ENCODE measurements at places on chromosomes 5 and 9.
A peak's percentile ranks its signal among the peaks of the same experiment; 100 is the strongest.

DNA sequence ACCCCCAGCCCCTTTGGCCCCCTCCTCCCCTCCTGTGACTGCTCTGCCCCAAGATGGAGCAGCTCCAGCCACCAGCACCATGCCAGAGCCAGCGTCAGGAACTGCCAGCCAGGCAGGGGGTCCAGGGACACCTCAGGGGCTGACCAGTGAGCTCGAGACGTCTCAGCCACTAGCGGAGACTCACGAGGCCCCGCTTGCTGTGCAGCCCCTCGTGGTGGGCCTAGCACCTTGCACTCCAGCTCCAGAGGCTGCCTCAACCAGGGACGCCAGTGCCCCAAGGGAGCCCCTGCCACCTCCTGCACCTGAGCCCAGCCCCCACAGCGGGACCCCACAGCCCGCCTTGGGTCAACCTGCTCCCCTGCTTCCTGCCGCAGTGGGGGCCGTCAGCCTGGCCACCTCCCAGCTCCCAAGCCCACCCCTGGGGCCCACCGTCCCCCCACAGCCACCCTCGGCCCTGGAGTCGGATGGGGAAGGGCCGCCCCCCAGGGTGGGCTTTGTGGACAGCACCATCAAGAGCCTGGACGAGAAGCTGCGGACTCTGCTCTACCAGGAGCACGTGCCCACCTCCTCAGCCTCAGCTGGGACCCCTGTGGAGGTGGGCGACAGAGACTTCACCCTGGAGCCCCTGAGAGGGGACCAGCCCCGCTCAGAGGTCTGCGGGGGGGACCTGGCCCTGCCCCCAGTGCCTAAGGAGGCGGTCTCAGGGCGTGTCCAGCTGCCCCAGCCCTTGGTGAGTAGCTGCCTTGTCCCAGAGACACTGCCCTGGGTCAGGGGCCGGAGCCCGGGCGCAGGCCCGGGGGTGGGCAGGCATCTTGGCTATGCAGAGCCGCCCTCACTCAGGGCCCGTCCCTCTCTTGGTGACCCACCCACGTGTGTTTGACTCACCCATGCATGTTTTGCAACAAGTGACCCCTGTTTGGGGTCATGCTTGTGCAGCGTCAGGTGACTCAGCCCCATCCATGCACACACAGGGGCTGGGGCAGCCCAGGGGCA lies 105.2 kb downstream of the WNK2 start:
- DNase-seq: no peak

- no peak for DNase-seq
These were observed 405.4 kb upstream of the ACTBL2 start for GRCh38 chr5:57887851-57888621.

DNA sequence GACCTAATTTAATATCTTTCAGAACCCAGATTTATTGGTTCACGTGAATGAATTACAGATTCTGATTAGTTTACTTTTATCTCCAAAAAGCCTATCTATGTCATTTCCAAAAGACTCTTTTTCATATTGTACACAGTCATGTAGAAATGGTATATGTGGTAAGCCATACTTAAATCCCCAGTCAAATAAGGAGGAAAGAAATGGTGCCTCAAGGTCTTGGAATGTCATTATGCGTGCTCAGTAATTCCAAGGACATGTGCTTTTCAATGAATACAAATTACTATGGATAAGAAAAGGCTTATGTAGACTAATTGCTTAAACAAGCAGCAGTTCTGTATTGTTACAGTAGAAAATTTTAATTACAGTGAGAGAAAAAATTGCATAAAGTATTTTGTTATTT lies 64.1 kb upstream of the TYRP1 start:
- DNase-seq: no peak

DNA sequence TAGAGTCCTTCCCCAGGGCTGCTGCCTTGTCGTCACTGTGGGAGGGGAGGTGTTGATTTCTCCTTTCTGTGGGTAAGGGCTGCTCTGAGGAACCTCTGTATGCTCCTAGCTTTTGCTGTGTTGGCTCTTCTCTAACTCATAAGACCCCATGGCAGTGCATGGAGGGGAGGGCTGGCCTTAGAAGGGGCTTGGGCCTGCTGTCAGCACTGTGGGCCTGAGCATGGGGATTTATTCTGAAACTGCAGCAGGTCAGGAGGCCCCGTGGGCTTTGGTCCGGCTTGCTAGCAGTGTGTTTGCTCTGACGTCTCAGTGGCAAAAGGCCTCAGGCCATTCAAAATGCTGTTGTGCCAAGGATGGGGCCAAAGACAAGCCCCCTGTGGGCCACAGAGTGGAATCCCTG lies 6.8 kb downstream of the FGF18 start:
- DNase-seq: no peak

GRCh38 chr5:152532714-152533113 lies 127.6 kb upstream of the NMUR2 start:
- DNase-seq: peak; percentile 26

GRCh38 chr5:125412561-125413495 lies 666.4 kb upstream of the ZNF608 start:
- DNase-seq: peak; percentile 69

DNA sequence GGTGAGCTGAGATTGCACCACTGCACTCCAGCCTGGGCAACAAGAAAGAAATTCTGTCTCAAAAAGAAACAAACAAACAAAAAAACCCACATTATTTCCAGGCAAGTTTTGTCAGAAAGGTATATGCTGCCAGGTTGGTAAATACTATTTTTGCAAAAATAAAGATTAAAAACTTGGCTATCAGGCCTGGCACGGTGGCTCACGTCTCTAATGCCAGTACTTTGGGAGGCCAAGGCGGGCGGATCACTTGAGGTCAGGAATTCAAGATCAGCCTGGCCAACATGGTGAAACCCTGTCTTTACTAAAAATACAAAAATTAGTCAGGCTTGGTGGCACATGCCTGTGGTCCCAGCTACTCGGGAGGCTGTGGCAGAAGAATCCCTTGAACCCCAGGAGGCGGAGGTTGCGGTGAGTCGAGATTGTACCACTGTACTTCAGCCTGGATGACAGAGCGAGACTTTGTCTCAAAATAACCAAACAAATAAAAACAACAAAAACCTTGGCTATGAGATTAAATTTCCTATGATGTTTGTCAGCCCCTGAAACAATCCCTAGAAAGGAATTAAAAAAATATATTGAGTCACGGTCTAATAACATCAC lies 22.7 kb downstream of the AGXT2 start:
- no peak for DNase-seq

DNA sequence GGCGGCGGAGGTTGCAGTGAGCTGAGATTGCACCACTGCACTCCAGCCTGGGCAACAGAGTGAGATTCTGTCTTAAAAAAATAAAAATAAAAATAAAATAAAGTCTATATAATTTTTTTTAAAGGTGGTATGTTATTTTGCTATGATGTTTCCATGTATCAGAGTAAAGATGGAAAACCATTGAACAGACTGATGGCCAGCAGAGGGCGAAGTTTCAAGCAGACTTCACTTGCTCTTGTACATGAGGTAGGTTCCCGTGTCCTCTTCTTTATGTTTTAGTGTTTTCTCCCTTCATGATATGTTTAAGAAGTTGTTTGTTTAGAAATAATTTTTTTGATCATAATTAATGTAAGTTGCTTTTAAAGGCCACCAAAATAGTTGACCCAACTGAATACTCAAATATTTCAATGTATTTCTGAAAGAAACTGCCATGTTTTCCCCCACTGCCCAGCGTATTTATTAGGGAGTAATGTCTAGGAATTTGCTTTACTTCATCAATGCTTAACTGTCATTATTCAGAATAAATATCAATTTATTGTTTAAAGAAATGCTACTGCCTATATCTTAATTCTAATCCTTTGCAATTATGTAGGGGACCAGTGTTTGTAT lies 146.4 kb downstream of the HACD4 start:
- no peak for DNase-seq

DNA sequence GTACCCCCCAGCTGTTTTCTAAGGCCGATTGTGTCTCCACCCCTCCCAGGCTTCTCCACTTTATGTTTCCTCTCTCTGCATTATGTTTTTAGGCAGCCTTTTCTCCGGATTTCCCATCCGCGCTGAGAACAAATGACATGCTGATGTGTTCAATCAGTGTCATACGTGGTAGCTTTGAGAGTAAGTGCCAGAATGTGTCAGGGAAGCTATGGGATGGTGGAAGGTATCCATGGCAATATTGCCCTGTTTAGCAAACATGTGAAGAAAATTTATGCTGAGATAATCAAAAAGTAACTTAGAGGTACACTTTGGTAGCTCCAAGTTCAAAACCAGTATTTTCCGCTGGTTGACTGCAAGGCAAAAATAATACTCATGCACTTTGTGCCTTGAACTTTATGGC lies 36.6 kb upstream of the LECT2 start:
- DNase-seq: no peak

DNA sequence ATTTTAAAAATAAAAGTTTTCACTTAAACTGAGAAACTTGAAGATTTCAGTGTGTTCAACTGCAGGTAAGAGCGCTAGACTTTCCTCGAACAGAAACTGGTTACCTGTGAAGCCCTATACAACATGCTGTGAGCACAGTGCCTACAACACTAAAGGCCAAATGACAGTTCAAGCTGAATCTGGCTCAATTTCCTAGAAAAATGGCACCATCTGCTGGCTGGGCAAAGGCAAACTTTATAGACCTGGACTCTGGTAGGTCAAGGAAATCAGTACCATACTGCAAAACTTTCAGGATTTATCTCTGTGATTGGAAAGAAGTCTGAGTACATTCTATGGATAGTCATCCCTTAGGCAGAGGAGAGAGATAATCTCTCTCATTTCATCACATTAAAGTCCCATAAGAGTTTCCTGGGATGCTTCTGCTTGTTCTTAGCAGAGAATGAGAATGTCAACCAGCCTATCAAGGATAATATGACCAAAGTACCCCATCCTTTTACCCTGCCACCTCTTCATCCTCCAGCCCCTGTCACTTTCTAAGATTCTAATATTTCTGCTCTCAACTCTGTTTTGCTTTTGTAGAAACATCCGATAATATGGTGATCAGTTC lies 31.8 kb upstream of the FOXB2 start:
- peak; percentile 52 for DNase-seq

DNA sequence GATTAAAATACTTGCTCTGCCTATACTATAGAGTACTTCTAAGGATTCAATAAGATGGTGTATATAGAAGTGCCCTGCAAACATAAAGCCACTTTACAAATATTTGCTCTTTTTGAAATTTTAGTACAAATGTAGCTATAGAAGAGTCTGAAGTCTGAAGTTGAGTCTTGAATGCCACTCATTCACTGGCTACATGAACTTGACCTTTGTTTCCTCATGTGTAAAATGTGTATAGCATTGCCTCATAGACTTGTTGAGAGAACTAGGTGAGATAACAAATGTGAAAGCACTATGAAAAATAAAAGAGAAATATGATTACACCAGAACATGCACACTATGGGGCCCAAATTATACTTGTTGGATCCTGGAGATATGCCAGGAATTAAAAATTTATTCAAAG lies 244.7 kb downstream of the SEC61B start:
- no peak for DNase-seq

DNA sequence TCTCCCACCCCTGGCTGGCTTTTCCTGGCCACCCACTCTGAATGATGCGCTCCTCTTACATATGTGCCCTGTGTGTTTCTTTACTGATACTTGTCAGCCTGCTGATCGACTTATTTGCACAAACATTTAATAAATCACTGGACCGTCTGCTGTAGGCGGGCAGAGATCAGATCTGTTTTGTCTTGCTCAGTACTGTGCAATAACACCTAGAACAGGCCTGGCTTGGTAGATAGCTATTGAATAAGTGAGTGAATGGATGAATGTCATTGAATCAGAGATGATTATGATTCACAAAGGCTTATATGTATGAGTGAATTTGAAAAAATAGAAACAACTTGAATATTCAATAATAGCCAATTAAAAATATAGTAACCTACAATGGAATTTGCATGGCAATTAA lies 165.1 kb downstream of the RGS3 start:
- DNase-seq: no peak

GRCh38 chr9:124185413-124185812 lies 72.3 kb upstream of the NEK6 start:
- no peak for DNase-seq

DNA sequence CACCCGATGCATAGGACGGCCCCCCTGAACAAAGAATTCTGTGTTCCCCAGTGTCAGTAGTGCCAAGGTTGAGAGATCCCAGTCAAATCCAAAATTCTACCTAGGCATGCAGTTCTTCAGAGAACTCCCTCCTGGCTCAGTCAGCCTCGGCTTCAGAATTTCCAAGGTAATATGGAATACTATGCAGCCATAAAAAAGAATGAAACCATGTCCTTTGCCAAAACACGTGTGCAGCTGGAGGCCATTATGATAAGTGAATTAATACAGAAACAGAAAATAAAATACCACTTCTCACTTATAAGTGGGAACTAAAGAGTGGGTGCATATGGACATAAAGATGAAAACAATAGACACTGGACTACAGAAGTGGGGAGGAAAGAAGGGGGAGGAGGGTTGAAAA lies 87.1 kb upstream of the TRIO start:
- no peak for DNase-seq

GRCh38 chr5:116938488-116938887 lies 363.9 kb upstream of the SEMA6A start:
- DNase-seq: no peak

GRCh38 chr5:20360263-20360662 lies 372.3 kb upstream of the CDH18 start:
- DNase-seq: no peak

- no peak for DNase-seq
These were observed 219.2 kb upstream of the MAP3K1 start for GRCh38 chr5:56596155-56596554.

DNA sequence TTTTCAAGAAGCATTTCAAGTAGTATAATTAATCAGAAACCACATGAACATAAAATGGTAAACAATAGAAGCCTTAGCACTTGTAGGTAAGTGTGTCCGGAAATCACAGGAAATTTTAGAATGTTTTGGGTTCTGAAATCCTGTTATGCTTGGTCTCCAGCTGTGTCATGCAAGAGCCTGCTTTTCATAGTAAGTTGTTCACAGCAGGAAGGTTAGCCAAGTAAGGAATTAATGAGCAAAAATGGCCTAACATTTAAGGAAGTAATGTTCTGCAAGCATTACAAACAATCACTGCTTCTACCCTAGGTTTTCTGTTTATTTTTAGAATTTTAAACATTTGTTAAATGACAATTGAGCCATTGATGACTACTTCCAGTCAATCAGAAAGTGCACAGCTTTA lies 669.5 kb downstream of the SLCO4C1 start:
- DNase-seq: no peak

DNA sequence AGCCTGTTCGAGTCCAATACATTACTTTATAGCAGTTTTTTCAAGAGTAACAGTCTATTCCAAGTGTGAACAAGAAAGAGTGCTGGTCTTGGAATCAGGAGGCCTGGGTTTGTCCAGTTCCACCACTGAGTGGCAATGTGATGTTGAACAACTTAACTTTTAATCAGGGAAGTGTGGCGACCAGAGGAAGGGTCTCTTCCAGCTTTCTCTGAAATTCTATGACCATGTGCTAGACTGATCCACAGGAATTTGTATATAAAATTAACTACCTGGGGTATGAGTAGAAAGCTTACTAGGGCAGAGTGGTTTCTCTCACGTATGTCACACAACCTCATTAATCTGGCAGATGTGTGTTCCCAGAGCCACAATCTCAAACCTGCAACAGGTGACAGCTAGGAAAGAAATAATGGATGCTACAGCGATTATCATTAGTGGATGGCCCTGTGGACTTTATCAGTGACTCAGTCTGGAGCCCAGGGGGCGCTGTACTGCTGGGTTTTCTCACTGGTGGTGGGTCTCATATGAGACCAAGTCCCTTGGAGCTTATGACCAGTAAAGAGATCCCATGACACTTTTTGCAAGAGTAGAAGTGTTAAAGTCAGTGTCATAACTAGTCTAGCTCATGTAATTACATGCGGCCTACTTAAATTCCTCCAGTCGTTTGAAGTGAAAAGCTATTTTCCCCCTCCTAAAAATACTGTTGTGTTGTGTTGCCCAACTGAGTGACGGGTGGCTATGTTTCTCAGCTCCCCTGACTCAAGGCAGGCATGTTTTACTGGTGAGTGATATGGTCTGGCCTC lies 116.5 kb downstream of the GDNF start:
- no peak for DNase-seq

All from NCI-H1105 (cell line).